ENCODE measurements at places on chromosomes 3 and 15. TPM values are rescaled to one million over a fixed set of nuclear protein-coding genes. Genes with fewer than 3 reads are reported as not detected.

DNA sequence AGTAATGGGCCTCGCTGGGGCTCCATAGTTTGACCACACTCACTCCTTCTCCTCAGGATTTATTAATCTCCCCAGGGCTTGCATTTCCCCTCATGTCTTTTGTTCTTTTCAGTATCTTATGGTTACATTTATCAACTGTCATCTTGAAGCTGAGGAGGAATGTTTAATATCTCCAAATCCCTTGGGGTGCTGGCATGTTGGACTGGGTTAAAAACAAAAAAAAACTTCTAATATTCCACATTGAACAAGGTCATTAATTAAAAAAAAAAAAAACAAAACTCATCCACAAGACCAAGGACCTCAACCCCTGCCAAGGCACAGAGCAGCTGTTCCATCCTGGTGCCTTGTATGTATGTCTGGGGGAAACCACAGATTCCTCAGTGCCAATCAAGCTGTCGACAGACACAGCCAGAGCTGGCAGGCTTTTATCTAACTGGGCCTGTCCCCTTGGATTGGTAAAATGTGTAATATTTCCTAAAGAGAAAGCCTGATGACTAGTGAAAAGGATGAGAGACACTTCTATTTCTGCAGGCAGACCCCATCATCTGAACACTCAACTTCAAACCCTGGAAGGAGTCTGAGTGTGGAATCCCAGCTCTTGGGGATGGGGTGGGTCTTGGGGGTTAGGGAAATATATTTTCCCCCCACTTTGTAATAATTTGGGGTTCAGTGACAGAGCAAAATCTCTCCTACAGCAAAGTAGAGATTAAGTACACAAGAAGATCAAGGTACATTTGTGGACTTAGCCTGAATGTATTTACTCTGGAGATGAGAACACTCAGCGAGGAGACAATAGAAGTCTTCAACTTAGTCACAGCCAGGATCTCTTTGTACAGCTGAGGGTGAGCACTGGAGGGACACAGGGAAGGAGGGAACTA is 69.1 kb downstream of the TTC23 start:
- no peak overlapping the region for H3K4me3 ChIP-seq
- H3K27ac ChIP-seq: no peak overlapping the region
- no peaks in the 10 kb centered on the region for H3K36me3 ChIP-seq
- H3K4me1 ChIP-seq: peaks cover 30% of the 10 kb centered on the region
- DNase-seq: no peak
- no peaks in the 10 kb centered on the region for H3K27me3 ChIP-seq

- H3K4me3 ChIP-seq: no peak overlapping the region
- H3K27me3 ChIP-seq: peaks cover 20% of the 10 kb centered on the region
- no peak overlapping the region for H3K27ac ChIP-seq
- no peaks in the 10 kb centered on the region for H3K4me1 ChIP-seq
These were observed 18.1 kb upstream of the OR5AC2 start for GRCh38 chr3:98068824-98069223.

DNA sequence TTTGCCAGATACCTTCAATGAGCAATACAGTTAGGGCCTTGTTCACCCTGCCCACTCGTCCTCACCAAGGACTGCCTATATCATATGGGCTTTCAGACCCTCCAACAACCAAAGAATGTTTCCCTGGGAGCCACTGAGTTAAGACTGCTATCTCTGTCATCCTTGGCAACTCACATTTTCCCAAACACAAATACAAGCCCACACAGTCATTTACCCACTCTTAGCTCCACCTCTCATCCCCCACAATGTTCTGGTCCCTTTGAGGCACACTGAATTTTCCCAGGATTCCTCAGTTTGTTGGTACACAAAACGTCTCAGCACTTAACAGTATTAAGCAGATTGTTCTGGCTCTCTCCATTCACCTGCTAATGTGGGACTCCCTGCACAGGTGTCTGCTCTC is 204.6 kb downstream of the TLE3 start:
- H3K4me3 ChIP-seq: no peak overlapping the region
- no peak for DNase-seq
- no peaks in the 10 kb centered on the region for H3K27me3 ChIP-seq
- H3K4me1 ChIP-seq: no peaks in the 10 kb centered on the region

- H3K27ac ChIP-seq: no peak overlapping the region
- no peaks in the 10 kb centered on the region for H3K27me3 ChIP-seq
- H3K36me3 ChIP-seq: no peaks in the 10 kb centered on the region
- no peak overlapping the region for H3K4me3 ChIP-seq
- peaks cover 10% of the 10 kb centered on the region for H3K4me1 ChIP-seq
- no peak for DNase-seq
These were observed 3.9 kb downstream of the TOMM70 start for GRCh38 chr3:100396967-100397366.

- no peak overlapping the region for H3K4me3 ChIP-seq
- no peak for DNase-seq
- no peaks in the 10 kb centered on the region for H3K4me1 ChIP-seq
- no peak overlapping the region for H3K27ac ChIP-seq
- no peaks in the 10 kb centered on the region for H3K36me3 ChIP-seq
These were observed 985.7 kb downstream of the TUSC7 start for GRCh38 chr3:117695321-117695720.

DNA sequence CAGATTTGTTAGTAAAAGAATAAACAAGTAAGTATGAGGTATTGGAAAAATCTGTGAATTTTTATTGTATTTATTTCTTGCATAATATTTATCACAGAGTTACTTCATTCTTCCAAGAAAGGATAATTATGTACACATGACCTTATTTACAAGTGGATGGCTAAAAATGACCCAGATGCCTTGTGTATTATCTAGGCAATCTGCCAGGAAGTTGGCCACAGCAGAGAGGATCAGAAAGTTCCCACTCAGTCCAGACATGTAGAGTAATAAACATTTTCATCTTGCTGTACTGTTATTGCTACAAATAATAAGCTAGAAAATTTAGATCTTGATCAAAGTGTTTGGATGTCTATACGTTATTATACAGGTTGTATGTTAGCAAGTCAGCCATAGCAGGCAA is 317.1 kb downstream of the EPHA6 start:
- H3K4me1 ChIP-seq: no peaks in the 10 kb centered on the region
- no peak for DNase-seq
- H3K27ac ChIP-seq: no peak overlapping the region
- H3K27me3 ChIP-seq: no peaks in the 10 kb centered on the region
- H3K36me3 ChIP-seq: no peaks in the 10 kb centered on the region
- no peak overlapping the region for H3K4me3 ChIP-seq

DNA sequence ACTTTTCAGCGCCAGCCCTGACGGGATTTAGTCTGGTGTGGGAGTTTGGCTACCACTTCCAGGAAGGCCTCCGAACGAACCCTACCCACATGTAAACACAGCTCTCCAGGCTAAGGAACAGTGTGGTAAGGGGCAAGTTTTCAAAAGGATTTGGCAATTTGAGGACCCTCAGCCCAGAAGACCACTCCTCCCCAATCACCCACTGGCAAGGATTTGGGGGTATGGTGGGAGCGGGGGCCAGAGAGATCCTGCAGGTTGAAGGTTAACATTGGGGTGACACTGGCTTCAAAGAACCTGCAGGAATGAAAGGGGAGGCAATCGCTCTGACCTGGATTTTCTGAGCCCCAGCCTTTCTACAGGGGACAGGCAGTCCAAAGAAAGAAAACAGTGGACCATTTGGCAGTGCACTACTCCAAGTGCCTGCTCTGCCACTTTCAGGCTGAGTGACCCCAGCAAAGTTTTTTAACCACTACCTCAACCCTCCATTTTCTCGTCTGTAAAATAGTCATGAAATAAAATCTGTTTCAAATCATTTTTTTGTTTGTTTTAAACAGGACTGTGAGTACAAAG is 34.5 kb downstream of the ZIC4 start:
- H3K4me3 ChIP-seq: no peak overlapping the region
- H3K36me3 ChIP-seq: no peaks in the 10 kb centered on the region
- H3K4me1 ChIP-seq: no peaks in the 10 kb centered on the region
- H3K27ac ChIP-seq: no peak overlapping the region

DNA sequence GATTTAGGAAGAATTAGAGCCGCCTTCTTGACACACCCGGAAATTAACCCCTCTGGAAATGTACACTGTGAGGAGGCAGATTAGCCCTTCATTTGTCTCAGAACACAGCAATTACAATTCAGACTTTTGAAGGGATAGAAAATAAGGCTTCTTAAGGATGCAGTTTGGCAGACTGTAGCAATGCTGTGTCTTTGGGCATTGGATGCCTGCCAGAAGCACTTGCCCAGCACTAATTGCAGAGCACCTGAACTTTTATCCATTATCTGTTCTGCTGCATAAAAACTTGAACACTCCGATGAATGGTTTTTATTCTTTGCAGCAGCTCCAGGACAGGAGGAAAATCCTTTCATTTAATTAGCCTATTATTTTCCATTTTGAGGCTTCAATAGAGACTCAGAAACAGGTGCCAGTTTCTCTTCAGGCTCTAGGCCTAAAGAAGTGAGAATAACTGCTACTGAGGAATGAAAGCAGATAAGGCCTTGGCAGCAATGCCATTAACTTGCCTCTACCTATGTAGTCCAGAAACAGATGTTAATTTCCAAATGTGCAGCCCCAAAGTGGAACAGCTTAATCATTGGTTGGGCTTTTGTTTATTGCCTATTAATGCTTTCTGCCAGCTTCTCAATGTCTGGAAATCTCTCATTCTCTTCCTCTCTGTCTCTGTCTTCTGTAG is 418.5 kb downstream of the NSUN3 start:
- H3K4me3 ChIP-seq: no peak overlapping the region
- no peak for DNase-seq
- H3K27ac ChIP-seq: no peak overlapping the region

DNA sequence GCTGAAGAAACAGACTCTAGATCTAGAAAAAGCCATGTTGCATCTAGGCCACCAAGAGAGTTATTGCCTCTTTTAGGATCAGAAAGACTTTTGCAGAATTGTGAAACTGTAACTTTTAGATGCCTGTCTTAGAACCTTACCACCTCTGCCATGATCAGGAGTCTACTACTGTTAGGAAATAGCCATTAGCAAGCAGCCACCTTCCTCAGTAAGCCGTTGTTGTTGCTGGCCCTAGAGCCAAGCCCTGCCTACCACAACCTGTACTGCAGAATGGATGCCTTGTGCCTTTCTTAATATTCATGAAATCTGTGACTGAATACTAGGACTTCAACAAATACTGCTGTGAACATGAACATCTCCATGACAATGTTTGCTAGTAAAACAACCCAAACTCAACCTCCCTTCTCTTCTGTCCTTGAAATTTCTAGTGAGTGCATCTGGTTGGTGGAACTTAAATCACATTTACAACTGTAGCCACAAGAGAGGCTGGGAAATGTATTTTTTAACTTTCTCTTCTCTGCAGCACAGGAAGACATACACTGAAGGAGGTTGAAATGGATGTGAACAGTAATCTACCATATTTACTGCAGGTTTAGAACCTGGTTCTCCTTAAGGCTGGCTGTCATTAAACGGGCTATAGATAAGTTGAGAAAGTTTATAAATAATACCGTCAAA is 20.7 kb downstream of the RASA2 start:
- no peaks in the 10 kb centered on the region for H3K27me3 ChIP-seq
- H3K4me3 ChIP-seq: no peak overlapping the region
- no peaks in the 10 kb centered on the region for H3K4me1 ChIP-seq
- H3K36me3 ChIP-seq: no peaks in the 10 kb centered on the region

The TTC23 gene
- total RNA-seq: 15.9 TPM

- no peak overlapping the region for H3K4me3 ChIP-seq
- H3K36me3 ChIP-seq: no peaks in the 10 kb centered on the region
- DNase-seq: peak; percentile 67
- no peak overlapping the region for H3K27ac ChIP-seq
These were observed 42.5 kb downstream of the TAMM41 start for GRCh38 chr3:11803977-11804892.

DNA sequence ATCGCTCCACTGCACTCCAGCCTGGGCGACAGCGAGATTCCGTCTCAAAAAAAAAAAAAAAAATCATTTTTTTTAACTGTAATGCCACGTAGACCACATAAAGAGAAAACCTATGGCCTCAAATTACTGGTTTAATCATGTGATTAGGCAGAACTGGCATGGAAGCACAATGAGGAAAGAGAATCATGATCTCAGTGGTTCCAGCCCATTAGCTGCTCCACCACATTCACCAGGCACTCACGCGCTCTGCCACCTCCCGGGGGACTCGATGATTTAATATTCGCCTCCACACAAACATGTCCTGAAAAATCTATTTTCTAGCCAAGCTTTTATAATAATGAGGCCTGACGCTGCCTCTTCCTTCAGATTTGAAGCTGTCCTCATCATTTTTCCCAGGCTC is 204.7 kb downstream of the TBL1XR1 start:
- peak overlapping the region; percentile 15 for H3K4me3 ChIP-seq
- no peaks in the 10 kb centered on the region for H3K36me3 ChIP-seq
- DNase-seq: peak; percentile 86
- no peaks in the 10 kb centered on the region for H3K27me3 ChIP-seq
- peaks cover 32% of the 10 kb centered on the region for H3K4me1 ChIP-seq

DNA sequence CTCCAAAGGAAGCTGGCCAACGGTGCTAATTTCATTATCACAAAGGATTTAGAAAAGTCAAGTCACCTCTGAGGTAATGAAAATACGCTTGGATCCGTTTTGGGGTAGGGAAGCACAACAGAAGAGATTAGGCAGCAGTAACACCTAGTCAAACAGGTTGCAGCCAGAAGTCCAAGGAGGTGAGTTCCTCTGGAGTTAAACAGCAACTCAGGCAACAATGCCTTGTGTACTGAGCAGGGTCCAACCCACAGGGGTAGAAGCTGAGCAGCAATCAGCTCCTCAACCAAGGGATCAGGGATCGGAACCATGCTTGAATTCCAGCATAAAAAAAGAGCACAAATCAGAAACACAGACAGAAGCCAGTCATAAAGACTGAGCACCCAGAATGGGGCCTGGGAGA is 88.1 kb upstream of the SPRED1 start:
- H3K4me3 ChIP-seq: no peak overlapping the region
- no peak overlapping the region for H3K27ac ChIP-seq
- no peaks in the 10 kb centered on the region for H3K36me3 ChIP-seq
- peaks cover 37% of the 10 kb centered on the region for H3K27me3 ChIP-seq

DNA sequence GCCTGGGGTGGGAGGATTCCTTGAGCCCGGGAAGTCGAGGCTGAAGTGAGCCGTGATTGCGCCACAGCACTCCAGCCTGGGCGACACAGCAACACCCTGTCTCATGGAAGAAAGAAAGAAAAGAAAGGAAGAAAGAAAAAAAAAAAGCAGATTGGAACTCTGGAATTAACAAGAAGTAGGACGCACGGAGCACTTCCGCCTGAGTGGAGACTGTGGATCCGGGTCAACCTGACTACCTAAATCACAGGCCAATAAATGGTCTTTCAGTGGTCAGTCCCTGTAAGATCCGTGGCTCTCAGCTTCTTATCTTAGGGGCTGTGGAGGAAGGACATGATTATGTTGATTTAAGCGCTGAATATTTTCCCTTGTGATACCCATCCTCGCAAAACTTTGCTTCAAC is 2.4 kb upstream of the PPARG start:
- no peaks in the 10 kb centered on the region for H3K4me1 ChIP-seq
- no peak for DNase-seq
- no peak overlapping the region for H3K4me3 ChIP-seq
- peaks cover 68% of the 10 kb centered on the region for H3K27me3 ChIP-seq
- H3K36me3 ChIP-seq: no peaks in the 10 kb centered on the region

DNA sequence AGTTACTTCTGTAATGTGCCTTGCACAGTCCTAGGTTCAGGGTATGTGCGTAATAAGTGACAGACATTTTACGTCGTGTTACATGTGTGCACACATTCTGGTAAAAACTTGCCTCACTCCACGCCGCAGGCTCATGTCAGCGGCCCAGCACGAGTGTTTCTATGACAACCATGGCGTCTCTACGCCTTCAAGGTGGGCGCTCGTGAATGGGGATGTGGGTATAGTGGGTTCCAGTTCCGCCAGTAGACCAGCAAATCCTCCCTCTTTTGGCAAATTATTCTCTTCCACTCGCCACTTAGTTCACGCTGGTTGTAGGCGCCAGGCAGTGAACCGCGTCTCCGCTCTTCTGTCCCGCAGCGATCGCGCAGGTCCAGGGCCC is 40.3 kb downstream of the CHST14 start:
- peaks cover 8% of the 10 kb centered on the region for H3K27me3 ChIP-seq
- H3K36me3 ChIP-seq: no peaks in the 10 kb centered on the region
- H3K4me1 ChIP-seq: no peaks in the 10 kb centered on the region
